Activated T-cell treated with anti-CD3 and anti-CD28 coated beads, Interleukin-2, amount 50 U/mL, for 1 hour (primary cell): ENCODE measurements at places on chromosomes 1 and 21.

GRCh38 chr1:243233908-243234307 lies 21.2 kb downstream of the CEP170 start:
- no peak for DNase-seq

GRCh38 chr1:219507437-219507836 lies 105.5 kb downstream of the ZC3H11B start:
- no peak for DNase-seq

DNA sequence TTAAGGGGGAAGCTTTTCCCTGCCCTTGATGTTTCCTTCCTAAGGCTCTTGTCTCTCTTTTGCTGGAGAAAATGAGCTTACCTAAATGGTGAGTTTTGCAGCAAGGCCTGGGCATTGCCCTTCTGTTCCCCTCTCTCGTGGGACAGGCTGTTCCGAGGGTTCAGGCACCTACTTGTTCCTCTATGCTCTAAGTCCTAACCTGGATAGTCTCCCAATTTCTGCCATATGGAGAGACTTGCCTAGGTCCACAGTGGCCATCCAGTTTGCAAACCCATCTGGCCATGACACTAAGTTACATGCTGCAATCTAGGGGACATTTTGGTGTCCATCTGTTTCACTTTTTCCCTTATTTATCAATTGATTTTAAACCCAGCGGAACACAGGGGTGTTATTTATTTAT lies 192.0 kb upstream of the KIAA0040 start:
- no peak for DNase-seq

- DNase-seq = no peak
These were observed 10.5 kb downstream of the PLCH2 start for GRCh38 chr1:2486558-2486957.

DNA sequence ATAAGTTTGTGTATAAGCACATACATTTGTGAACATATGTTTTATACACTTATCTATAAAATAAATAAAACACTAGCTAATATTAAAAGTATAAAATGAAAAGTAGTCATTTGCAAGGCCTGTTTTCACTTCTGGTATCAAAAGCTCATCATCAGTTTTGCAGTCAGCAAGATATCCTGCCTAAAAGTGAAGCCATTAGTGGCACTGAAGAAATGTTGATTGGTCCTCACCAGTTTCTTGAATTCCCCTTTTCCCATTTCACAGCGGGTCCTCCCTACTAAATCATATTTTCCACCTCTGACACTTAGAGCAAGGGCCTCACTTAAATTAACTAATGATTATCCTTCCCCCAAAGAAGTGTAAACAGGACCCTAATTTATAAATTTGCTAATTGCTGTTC lies 6.7 kb downstream of the TBX15 start:
- no peak for DNase-seq

GRCh38 chr1:168653567-168653966 lies 75.4 kb downstream of the DPT start:
- DNase-seq = no peak

- DNase-seq = no peak
These were observed 1.4 kb upstream of the ZC3H12A start for GRCh38 chr1:37472994-37473393.

GRCh38 chr1:25990702-25991395 lies 7.0 kb downstream of the PAFAH2 start:
- DNase-seq = peak; percentile 47

- DNase-seq = no peak
These were observed 151.5 kb downstream of the CLEC20A start for GRCh38 chr1:178345238-178345637.

GRCh38 chr21:28657566-28657965 lies 335.1 kb downstream of the LTN1 start:
- no peak for DNase-seq

GRCh38 chr21:25342816-25343215 lies 264.5 kb downstream of the MRPL39 start:
- no peak for DNase-seq

- no peak for DNase-seq
These were observed 73.8 kb downstream of the MRPL37 start for GRCh38 chr1:54273795-54274163.

DNA sequence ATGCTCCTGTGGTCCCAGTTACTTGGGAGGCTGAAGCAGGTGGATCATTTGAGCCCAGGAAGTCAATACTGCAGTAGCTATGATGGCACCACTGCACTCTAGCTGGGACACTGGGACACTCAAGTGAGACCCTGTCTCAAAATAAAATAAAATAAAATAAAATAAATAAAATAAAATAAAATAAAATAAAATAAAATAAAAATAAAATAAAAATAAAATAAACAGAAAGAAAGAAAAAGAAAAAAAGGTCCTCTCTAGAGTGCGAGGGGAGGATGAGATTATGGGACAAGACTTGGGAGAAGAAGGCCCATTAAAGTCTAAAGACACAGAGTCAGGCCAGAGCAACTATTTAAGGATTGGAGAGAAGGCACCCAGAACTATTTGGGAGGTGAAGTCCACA lies 172.5 kb downstream of the IER5 start:
- DNase-seq = no peak

GRCh38 chr1:29436181-29436785 lies 200.0 kb downstream of the PTPRU start:
- no peak for DNase-seq

- no peak for DNase-seq
These were observed 22.7 kb upstream of the CCSAP start for GRCh38 chr1:229365569-229365968.

- no peak for DNase-seq
These were observed 113.0 kb downstream of the WDR3 start for GRCh38 chr1:118042501-118042900.

DNA sequence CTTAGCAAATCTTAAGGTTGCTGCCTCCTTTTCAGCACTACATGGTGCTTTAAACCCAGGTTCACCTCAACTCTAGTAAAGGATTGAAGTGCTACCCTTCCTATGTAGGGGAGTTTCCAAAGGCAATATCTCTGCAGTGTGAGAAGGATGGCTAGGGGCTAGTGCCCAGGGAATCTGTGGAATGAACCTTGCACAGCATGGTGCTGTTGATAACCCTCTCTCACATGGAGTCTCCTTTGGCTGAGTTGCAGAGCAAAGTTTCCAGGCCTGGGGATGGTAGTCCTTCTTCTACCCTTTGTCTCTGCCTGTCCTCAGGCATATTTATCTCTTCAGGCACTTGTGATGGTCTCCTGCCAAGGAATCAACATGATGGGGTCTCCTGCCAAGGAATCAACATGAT lies 59.4 kb downstream of the AXDND1 start:
- no peak for DNase-seq

DNA sequence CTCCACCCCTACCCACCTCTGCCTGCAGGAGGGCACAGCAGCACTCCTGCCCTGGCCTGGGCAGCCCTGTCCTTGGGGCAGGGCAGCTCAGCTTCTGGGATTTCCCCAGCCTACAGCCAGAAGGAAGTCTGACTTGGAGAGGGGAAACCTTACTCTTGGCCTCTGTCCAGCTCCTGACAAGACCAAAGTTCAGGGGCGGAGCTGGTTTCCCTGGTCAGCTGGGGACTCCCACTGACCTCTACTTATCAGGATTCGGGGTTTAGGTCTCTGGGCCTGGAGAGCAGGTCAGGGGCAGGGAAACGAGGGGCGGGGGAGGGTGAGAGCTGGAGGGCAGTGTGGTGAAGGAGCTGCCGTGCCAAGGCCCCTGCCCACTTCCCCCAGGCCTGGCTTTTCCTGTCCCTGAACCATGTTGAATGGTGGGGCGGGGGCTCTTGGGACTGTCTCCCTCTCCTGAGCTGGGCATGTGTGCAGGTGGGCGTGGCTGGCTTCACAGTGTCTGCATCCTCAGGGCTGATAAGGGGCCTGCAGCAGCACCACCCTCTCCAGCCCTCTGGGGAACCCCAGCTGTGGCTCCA lies 16.8 kb upstream of the ETV3 start:
- no peak for DNase-seq

- no peak for DNase-seq
These were observed 86.2 kb downstream of the TEX35 start for GRCh38 chr1:178599087-178599486.

- no peak for DNase-seq
These were observed 144.6 kb downstream of the PLPP3 start for GRCh38 chr1:56434740-56435139.

DNA sequence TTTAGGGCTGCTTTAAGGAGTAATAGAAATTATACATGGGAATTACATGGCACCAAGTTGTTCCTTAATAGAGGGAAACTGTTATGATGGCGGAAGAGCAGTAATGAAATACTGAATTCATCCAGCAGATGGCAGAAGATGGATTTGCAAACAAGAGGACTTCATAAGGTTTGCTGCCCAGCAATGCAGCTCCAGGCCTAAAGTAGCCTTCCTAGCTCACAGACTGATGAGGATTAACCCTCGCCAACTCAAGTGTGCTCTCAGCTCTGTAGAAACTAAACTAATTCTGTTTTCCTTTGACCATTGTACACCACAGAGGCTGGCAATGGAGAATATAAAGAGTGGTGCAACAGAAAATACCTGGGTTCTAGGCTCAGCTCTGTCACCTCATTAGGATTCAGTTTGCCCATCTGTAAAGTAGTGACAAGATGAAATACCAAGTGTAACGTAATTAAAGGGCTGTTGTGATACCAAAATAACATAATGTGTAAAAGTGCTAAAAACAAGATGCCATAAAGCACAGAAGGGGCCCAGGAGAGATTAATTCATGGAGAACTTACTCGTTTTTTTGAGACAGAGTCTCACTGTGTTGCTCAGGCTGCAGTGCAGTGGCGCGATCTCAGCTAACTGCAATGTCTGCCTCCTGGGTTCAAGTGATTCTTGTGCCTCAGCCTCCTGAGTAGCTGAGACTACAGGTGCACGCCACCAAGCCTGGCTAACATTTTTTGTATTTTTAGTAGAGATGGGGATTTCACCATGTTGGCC lies 102.4 kb upstream of the SERBP1 start:
- DNase-seq = no peak

- DNase-seq = no peak
These were observed 150.6 kb downstream of the MRPL39 start for GRCh38 chr21:25456672-25457071.
